ENCODE measurements at places on chromosomes 4 and X.

- DNase-seq = no peak
Measured at GRCh38 chr4:85492336-85492735, 17.4 kb downstream of the ARHGAP24 start.

DNA sequence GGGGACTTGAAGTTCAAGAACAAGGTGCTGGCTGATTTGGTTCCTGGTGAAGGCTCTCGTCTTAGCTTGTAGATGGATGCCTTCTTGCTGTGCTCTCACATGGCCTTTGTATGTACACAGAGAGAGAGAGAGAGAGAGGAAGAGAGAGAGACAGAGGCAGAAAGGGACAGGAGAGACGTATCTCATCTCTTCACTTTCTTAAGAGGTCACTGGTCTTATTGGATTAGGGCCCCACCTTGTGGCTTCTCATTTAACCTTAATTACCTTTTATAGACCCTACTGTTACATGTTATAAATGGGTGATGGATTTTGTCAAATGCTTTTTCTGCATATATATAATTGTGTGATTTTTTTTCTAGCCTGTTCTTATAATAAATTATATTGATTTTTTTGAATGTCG is 1444.2 kb downstream of the ADGRL3 start:
- no peak for DNase-seq

- DNase-seq = no peak
Measured at GRCh38 chr4:4572821-4573220, 31.0 kb upstream of the STX18 start.

GRCh38 chrX:43646800-43647199 is 9.3 kb upstream of the MAOA start:
- DNase-seq = no peak

- DNase-seq = no peak
Measured at GRCh38 chrX:154096140-154097002, 1.1 kb downstream of the MECP2 start.

DNA sequence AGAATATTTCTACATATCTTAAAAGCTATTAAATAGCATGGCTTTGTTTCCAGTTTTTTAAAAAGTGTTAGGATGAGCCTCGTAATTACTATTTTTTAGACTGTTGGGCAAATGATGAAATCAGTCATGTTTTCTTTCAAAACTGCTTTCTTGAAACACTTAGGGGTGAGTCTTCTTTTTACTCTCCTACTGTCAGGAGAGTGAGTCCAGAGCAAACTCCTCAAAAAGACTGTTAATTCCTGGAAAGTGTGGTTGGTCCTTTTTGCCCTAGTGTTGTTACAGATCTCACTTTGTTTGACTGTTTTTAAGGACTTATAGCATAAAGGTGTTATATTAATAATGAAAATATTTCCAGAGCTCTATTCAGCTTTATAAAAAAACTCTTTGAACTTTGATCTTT is 6.3 kb downstream of the GSTCD start:
- no peak for DNase-seq

GRCh38 chrX:8413279-8413678 is 51.4 kb upstream of the VCX3B start:
- DNase-seq = no peak

DNA sequence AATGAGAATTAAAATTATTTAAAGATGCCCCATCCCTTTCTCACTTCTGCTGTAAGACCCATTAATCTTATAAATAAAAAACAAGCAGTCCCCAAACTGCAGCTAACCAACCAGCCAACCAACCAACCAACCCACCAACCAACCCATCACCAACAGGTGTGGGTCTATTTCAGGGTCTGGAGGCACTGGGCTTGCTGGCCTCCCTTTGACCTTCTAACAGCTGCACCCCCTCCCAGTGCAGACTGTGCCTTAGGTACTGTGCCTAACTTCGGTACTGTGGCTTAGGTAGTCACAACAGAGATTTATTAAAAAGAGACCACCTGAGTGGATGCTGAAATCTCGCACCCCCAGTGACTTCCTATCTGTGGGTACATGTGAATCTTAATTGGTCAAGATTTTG is 128.1 kb downstream of the SORBS2 start:
- no peak for DNase-seq

GRCh38 chr4:82715731-82716617 is 82.6 kb downstream of the SCD5 start:
- no peak for DNase-seq

- no peak for DNase-seq
Measured at GRCh38 chr4:169210504-169211118, 60.1 kb downstream of the SH3RF1 start.

DNA sequence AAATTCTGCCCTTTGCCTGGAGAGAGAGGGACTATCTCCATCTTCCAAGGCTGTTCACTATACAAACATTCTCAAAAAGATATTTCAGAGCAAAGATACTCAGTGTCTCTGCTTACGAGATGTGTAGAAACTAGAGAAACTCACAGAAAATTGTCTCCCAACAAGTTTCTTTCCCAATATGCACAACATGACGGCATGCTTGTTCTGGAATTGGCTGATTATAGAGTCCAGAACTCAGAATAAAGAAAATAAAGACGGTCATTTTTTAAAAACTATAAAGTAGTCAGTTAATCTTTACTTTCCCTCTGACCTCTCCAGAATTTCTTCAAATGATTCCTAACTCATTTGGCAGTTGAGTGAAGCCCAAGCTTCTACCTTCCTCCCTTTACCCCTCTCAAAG is 285.5 kb upstream of the KLF3 start:
- no peak for DNase-seq

GRCh38 chr4:28555866-28556265 is 1695.2 kb downstream of the STIM2 start:
- no peak for DNase-seq

GRCh38 chrX:24002792-24003191 is 24.2 kb downstream of the KLHL15 start:
- DNase-seq = no peak

- DNase-seq = no peak
Measured at GRCh38 chrX:24153178-24153795, 3.8 kb downstream of the ZFX start.

- no peak for DNase-seq
Measured at GRCh38 chr4:136909626-136910025, 622.7 kb downstream of the PCDH18 start.

DNA sequence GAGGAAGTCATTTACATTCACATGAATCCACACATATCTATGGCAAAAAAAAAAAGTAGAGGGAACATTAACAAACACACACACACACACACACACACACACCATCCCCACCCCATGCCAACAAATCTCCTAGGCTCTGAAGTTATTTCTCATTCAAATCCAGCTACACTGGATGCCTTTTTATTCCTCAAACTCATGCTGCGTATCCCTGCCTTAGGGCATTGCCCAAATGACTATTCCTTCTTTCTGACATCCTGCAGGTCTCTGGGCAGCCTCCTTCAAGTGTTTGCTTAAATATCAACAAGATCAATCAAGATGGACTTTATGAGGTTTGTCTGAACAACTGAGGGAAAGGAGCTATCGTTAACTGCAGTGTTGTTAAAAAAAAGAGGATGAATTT is 106.5 kb upstream of the FAM9A start:
- DNase-seq = no peak

DNA sequence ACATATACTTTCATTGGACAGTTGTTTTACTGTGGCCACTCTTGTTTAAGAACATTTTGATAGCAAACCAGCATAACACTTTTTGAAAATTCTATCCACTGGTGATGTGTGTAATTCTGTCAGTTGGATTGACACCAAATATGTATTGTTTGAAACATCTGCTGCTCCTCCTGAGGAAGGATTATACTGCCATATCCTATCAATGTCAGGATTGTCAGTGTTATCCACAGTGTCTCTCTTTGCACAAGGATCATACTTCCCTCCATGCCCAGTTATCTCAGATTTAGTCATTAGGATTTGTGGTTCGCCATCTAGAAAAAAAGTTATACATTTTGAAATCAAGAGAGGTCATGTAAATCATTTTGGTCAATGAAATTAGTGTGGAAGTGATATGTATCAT is 1859.6 kb downstream of the C4orf33 start:
- no peak for DNase-seq

GRCh38 chr4:56129431-56129861 is 180.7 kb downstream of the CEP135 start:
- no peak for DNase-seq

DNA sequence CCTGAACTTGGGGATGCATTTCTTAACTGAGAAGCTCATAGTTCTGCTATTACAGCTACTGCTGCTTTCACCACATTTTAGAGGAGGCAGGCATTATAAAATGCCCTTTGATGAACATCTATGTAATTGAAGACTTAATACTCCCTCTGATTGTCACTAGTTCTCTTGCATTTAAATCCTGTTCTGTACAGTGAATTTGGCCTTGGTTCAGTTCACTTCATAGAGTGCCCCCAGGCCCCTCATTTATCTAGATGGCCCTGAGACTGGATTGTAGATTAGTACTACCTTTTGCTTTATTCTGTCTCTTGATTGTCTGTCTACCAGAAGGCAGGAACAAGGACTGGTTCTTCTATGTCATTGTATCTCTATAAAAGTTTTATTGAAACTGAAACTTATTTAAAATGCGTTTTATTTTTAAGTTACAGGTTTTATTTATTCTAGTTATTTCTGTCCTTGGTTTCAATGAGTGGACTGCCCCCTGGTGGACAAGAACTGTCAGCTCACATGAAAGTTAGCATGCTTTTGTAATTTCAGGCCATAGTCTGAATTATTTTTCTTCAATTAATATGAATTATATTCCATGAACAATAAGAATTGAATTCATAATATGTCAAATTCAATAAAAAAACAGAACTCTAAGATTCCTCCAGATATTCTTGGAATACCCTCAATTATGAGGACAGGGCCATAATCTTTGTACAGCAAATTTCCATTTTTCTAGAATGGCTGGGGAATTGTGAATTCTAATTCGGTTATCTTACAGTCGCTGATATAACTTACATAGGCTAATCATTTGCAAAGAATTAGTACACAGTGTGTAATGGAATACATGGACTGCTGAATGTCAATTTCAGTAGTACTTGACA is 47.2 kb upstream of the TMEM33 start:
- DNase-seq = peak; percentile 24

GRCh38 chr4:79645942-79646341 is 237.9 kb upstream of the GK2 start:
- no peak for DNase-seq

DNA sequence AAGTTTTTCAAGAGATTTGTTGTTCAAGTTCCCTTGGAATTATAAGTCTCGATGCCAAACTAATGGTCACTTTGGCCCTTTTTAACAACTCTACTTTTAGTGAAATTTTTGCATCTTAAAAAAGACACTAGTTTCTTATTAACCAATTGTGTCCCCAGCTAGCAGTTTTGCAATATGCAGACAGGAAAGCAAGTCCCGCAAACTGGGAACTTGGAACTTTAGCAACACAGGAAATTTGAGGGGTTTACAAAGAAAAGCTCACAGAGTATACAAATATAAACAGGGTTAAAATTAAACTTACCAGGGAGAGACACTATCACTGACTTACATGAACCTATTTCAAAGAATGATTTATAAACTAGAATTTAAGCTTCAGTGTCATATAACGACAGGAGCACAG is 137.9 kb downstream of the ANK2 start:
- DNase-seq = no peak

DNA sequence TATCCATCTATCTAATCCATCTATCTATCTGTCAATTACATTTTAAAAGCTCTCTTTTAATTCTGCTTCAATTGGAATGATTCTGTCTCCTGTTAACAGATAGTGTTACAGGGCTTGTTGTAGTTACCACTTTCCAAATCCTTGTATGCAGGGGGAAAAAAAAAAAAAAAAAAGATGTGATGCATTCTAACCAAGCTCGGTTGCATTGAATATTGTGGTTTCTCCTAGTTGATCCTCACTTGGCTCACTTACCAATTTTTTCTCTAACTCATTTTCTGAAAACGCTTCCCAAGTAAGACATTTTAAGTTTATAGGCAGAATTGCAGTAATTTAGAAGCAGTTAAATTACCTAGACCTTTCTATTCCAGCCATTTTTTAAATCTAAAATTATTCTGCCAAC is 327.9 kb upstream of the PITX2 start:
- no peak for DNase-seq

DNA sequence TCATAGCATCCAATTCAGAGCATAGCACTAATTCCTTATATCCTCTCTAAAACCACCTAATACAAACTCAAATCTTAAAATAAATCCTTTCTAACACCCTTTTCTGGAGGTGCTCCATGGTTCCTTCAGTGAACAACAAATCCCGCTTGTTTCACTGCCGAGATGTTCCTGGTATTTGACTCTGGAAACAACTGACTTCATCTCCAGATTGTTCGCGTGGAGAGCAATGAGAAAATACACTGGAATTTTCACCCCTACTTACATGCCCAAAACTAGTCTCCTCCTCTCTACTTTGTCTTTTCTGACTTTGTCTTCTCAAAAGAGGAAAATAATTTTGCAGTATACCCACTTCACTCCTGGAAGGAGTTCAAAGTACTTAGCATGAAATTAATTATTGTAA is 129.0 kb downstream of the PLS3 start:
- no peak for DNase-seq

GRCh38 chr4:69039071-69039470 is 57.2 kb upstream of the UGT2B7 start:
- no peak for DNase-seq

DNA sequence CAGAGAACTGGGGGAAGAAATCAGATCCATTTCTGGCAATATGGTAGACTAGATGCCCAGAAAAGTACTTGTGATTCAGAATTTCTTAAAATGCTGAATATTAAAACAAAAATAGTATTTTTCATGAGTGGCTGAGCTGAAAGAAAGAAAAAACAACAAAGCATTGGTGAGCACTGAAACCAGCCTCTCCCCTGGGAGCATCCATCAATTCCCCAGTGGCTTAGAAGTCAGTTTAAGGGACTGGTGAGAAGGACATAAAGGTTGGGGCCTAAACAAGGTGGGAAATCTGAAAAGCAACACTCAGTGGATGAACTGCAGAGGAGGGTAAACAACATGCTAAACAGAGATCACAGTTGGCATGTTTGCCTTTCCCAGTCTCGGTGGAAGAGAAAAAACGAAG is 20.4 kb downstream of the LRBA start:
- no peak for DNase-seq

- DNase-seq = no peak
Measured at GRCh38 chr4:113675731-113676697, 85.5 kb downstream of the CAMK2D start.

- no peak for DNase-seq
Measured at GRCh38 chrX:11781734-11782370, 23.8 kb downstream of the MSL3 start.

- no peak for DNase-seq
Measured at GRCh38 chr4:185794637-185795036, 17.4 kb downstream of the SORBS2 start.

GRCh38 chr4:139171876-139172691 is 4.9 kb downstream of the ELF2 start:
- no peak for DNase-seq

DNA sequence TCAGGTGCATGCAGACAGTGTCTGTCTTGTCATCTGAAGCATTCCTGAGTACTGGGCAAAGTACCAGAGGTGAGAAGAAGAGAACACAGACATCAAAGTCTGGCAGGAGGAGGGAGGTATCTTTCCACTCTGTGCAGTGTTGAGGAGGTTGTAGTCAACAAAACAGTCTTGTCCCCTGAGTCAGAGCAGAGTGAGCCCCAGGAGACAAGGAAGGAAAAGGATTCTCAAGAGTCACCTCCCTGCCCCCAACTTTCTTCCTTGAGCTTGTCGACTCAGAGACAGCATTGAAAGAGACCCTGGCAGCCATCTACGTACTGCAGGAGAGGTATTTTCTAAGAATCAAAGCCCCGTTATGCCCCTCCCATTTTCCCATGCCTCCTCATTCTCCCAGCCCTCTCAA is 4.4 kb upstream of the SRPX start:
- no peak for DNase-seq

GRCh38 chrX:143669395-143669794 is 33.5 kb upstream of the SLITRK4 start:
- DNase-seq = no peak

- DNase-seq = no peak
Measured at GRCh38 chr4:10115797-10116568, 616 bp downstream of the WDR1 start.
